ENCODE measurements at places on chromosomes 16 and 17.

DNA sequence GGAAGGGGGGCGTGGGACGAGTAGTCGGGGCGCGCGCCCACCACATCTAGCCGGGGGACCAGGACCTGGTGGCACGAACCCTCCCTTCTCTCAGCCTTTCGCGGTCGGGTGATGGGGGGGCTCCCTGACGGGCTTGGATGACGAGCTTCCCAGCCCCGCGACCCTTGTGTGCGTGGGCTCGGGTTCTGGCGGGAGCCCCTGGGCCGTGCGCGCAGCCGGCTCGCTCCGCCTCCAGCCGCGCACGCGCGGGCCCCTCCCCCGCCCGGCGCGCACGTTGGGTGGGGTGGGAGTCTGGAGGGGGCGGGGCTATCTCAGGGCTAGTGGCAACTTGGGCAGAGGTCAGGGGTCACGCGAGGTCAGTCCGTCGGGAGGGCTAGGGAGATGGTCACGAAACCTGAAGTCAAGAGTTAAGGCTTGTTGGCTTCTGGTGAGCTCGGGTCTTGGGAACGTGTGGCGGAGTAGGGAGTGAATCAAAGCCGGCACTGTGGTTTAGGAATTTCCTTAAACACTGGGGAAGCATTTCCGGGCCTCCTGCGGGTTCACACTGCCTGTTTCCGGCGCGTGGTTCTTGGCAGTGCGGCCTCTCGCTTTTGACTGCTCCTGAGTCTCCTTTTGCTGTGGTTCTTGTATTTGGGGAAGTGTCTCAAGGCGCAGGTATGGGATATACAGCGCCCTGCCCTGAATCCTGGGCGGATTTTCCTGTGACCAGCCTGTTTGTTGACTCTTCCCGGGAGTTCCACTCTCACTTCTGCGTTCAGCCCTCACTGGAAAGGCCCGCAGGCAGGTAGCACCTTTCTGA is at the start of gene SRCAP:
SRCAP (plus strand) TSS at position 356 of the 799 bp plus-strand sequence. CDS start 1,654 bp downstream, outside the sequence.
- peak; percentile 88 for DNase-seq

DNA sequence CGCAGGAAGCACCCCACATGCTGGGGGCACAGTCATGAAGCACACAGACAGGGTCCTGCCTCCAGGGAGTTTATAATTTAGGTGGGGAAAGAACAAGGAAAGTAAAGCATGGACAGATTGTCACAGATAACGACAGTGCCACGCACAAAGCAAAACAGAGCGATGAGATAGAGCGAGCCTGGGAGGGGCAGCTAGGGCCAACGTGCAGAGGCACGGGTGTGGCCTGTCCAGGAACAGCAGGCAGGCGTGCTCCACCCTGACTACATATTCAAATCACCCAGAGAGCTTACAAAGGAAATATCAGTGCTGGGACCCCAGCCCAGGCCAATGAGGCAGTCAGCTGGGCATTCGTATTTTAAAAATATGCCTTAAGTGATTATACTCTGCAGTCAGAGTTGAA is 16.8 kb downstream of the LGALS9 start:
- DNase-seq, result no peak

- no peak for DNase-seq
Observed at GRCh38 chr17:79029327-79030009, 5.5 kb downstream of the C1QTNF1 start.

- no peak for DNase-seq
Observed at GRCh38 chr16:86034421-86034919, 135.5 kb downstream of the IRF8 start.

- no peak for DNase-seq
Observed at GRCh38 chr17:80096561-80097021, 4.8 kb upstream of the GAA start.

GRCh38 chr16:22266546-22266945 is 30.7 kb upstream of the POLR3E start:
- no peak for DNase-seq

DNA sequence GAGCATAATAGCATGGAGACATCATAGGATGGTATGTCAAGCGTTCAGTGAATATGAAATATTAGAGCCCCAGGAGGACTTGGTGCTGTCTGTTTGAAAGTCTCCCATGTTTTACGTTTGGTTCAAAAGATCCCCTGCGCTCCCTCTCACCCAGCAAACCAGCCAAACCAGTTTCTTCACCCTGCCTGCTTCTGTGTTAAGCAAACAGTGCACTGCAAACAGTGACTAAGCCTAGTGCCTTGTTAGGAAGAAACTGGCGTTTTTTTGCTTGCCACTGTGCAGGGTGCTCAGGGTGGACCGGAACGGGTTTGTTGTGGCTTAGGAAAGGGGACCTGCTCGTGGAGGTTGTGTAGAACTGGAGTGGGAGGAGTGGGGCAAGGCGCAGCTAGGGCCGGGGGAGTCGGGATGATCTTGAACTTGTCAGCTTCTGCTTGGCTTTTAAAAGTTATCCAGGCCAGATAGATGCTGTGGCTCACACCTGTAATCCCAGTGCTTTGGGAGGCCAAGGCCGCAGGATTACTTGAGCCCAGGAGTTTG is 7.7 kb downstream of the CDH1 start:
- no peak for DNase-seq

DNA sequence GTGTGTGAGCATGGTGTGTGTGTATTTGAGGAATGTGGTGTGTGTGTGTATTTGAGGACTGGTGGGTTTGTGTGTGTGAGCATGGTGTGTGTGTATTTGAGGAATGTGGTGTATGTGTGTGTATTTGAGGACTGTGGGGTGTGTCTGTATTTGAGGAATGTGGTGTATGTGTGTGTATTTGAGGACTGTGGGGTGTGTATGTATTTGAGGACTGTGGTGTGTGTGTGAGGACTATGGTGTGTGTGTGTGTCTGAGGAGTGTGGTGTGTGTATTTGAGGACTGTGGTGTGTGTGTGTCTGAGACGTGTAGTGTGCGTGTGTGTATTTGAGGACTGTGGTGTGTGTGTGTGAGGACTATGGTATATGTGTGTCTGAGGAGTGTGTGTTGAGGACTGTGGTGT is 18.0 kb upstream of the CACNG1 start:
- no peak for DNase-seq

DNA sequence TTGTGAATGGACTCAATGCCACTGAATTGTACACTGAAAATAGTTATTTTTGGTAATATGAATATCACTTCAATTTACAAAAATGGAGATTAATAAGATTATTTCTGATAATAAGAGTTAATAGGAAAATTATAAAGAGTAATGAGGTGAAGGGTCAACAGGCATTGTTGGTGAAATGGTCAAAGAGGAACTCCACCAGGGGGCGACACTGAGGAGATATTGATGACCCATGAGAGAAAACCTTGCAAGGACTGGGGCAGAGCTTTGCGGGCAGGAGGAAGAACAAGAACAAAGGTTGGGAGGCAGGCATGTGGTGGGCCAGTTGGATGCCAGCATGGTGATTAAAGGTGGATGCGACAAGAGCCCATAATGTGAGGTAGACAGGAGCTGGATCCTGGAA is 74.0 kb upstream of the XYLT1 start:
- no peak for DNase-seq

DNA sequence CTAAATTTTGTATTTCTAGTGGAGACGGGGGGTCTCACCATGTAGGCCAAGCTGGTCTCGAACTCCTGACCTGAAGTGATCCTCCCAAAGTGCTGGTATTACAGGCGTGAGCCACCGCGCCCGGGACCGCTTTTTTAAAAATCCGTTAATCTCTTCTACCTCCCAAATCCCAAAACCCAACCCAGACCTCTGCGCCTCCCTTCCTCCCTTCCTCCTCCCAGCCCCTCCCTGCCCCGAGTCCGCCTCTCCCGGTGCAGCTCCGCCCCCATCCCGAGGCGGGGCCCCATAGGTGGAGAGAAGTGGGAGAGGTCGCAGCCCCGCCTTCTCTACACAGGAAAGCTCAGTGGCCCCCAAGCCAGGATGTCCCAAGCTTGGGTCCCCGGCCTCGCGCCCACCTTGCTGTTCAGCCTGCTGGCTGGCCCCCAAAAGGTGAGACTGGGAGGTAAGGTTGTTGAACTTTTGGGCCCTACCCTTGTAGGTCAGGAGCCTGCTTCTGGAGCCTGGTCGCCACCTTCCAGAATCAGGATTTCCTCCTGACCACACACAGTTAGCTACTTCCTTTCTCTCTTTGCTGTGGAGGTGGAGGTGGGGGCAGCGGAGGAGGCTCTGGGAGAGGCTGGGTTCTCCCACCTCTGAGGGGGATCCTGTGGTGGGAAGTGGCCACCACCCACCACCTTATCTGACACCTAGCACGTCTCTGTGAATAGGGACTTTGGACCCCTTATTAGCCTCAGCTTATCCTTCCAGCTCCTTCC is at the start of gene TMEM92:
TMEM92 (plus strand) TSS at position 325 of the 755 bp plus-strand sequence; CDS start at position 361, 36 bp downstream.
- no peak for DNase-seq
